Left ventricle myocardium inferior (tissue), 1 donor: ENCODE measurements at places on chromosomes 2 and 18. TPM values are rescaled to one million over a fixed set of nuclear protein-coding genes. Genes with fewer than 3 reads are reported as not detected.
A peak's percentile ranks its signal among the peaks of the same experiment; 100 is the strongest.

FSHR gene
- not detected for total RNA-seq

STPG4 gene
- not detected for total RNA-seq

VWC2L gene
- not detected for total RNA-seq

TNS1 gene
- total RNA-seq, result 828 TPM

SLC11A1 gene
- 6.4 TPM for total RNA-seq

NTSR2 gene
- not detected for total RNA-seq

REG1B gene
- not detected for total RNA-seq

ATOH8 gene
- total RNA-seq, result 23.3 TPM

DNA sequence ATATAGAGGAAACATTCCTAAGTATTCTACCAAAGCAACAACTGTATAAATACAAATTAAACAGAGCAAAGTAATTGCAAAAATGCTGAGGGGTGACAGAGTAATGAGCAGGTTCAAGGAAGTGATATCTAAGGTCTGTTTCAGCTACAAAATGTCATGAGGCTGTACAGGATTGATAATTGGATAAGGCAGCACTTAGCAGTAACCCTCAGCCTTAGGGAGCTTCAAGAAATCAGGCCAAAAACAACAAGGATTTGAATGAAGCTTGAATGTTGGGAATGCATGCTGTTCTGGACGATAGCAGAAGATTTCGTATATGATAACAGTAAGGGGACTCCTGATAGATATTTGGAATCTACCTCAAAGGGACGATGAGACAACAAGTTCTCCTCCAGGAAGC lies 142.0 kb upstream of the MMADHC start:
- no peak for DNase-seq
- H3K4me3 ChIP-seq, result no peak overlapping the region
- H3K27me3 ChIP-seq, result no peaks in the 10 kb centered on the region
- H3K36me3 ChIP-seq, result no peaks in the 10 kb centered on the region
- H3K27ac ChIP-seq, result no peak overlapping the region

DNA sequence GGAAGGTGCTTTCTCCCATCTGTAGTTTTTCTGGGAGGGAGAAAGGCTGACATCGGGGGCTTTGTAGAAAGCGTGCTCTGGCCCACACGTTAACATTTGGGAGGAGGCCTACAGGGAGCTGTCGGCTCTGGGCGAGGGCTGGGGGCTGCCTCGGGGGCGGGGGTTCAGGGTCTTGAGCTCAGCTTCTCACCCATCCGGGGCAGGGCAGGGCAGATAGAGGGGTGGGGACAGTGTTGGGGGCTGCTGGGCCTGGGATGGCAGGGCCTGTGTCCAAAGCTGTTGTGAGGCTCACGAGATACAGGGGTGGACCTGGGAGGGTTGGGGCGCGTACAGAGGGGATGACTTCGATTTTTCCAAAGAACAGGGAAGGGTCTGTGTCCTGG lies 27.0 kb downstream of the NFATC1 start:
- no peak overlapping the region for H3K27ac ChIP-seq
- H3K27me3 ChIP-seq, result no peaks in the 10 kb centered on the region
- DNase-seq, result no peak
- H3K4me3 ChIP-seq, result no peak overlapping the region

DNA sequence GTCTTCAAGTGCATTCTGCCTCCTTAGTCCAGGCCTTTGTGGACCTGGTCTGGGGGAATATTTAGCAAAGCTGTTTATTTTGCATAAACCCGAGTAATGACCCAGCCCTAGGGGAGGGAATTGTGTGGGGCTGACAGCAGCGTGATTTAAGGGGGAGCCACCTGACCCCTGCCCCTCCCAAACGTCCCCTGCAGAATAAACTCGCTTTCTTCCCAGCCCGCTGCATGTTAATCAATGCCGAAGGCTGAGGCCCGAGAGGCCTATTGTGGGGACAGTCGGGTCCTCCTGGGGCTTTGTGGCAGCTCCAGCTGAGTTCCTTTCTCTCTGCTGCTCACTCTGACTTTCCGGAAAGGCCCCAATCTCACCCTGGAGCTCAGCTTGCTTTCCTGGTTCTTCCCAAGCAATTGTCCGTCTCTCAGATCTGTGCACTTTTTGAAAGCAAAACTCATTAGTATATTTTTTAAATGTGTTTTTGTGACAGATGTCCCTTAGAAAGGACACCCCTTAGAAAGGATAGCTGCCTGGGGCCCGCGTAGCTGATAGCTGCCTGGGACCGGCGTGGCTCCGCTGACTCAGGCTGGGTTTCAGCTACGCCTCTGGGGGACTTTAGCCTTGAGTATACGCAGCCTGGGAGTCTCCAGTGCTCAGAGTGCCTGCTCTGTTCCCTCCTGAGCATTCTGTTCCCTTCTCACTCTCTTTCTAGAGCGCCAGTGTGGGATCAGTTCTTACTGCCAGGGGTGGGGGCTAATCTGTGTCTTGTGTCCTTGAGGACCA lies 158.3 kb downstream of the GLI2 start:
- no peaks in the 10 kb centered on the region for H3K36me3 ChIP-seq
- no peak for DNase-seq
- H3K27me3 ChIP-seq, result no peaks in the 10 kb centered on the region
- no peak overlapping the region for H3K4me3 ChIP-seq

DNA sequence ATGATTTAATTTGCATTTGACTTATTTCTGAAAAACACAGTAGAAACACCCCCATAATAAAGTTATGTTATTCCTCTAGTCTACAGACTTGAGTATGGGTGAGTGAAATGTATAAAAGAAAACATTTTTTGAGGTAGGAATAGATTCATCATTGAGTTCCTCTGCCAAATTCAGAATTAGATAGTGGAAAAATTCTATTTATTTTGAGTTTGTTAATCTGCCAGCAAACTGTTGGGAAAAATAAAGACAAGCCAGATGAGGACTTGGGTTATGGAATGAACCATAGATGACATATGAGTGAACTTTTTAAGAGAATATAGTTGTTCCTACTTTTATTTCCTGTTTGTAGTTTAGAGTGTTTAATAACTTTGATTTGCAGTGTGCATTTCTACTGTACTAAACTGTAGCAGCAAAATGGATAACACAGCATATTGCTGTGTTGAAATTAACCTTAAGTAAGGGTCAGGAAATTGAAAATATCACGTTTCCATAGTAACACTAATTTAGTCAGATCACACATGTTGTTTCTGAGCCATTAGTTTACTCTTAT lies 35.6 kb upstream of the PNPT1 start:
- H3K36me3 ChIP-seq, result no peaks in the 10 kb centered on the region
- H3K4me1 ChIP-seq, result no peaks in the 10 kb centered on the region
- peaks cover 28% of the 10 kb centered on the region for H3K27me3 ChIP-seq
- DNase-seq, result no peak
- H3K4me3 ChIP-seq, result no peak overlapping the region
- no peak overlapping the region for H3K27ac ChIP-seq

- no peaks in the 10 kb centered on the region for H3K27me3 ChIP-seq
- DNase-seq, result no peak
- H3K4me3 ChIP-seq, result peak overlapping the region; percentile 38
- peaks cover 96% of the 10 kb centered on the region for H3K4me1 ChIP-seq
- peaks cover 57% of the 10 kb centered on the region for H3K36me3 ChIP-seq
These were observed 7.1 kb downstream of the PKDCC start for GRCh38 chr2:42054714-42055430.

DNA sequence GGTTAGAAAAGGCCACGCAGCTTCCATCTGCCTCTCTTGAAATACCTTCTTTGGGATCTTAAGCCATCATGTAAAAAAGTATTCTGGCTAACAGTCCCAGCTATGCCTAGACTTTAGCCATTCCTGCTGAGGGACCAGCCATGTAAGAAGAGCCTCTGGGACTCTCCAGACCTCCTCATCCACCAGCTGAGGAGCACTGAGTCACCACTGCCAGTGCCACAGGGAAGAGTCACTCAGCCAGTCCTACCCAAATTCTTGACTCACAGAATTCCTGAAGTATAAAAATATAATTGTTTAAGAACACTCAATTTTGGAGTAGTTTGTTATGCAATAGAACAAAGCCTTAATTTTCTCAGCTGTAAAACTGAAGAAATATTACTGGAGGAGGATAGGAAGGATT lies 436.7 kb downstream of the ZEB2 start:
- no peaks in the 10 kb centered on the region for H3K27me3 ChIP-seq
- DNase-seq, result no peak
- H3K4me1 ChIP-seq, result peaks cover 13% of the 10 kb centered on the region
- no peaks in the 10 kb centered on the region for H3K36me3 ChIP-seq

- H3K27ac ChIP-seq, result peak overlapping the region; percentile 88
- H3K27me3 ChIP-seq, result no peaks in the 10 kb centered on the region
- DNase-seq, result no peak
- H3K4me3 ChIP-seq, result no peak overlapping the region
These were observed 43.0 kb downstream of the KIF3C start for GRCh38 chr2:25939257-25939668.

- H3K4me3 ChIP-seq, result no peak overlapping the region
- no peak for DNase-seq
- H3K4me1 ChIP-seq, result no peaks in the 10 kb centered on the region
- H3K27me3 ChIP-seq, result peaks cover 28% of the 10 kb centered on the region
- H3K27ac ChIP-seq, result no peak overlapping the region
These were observed 108.3 kb downstream of the PIEZO2 start for GRCh38 chr18:11040823-11041656.

DNA sequence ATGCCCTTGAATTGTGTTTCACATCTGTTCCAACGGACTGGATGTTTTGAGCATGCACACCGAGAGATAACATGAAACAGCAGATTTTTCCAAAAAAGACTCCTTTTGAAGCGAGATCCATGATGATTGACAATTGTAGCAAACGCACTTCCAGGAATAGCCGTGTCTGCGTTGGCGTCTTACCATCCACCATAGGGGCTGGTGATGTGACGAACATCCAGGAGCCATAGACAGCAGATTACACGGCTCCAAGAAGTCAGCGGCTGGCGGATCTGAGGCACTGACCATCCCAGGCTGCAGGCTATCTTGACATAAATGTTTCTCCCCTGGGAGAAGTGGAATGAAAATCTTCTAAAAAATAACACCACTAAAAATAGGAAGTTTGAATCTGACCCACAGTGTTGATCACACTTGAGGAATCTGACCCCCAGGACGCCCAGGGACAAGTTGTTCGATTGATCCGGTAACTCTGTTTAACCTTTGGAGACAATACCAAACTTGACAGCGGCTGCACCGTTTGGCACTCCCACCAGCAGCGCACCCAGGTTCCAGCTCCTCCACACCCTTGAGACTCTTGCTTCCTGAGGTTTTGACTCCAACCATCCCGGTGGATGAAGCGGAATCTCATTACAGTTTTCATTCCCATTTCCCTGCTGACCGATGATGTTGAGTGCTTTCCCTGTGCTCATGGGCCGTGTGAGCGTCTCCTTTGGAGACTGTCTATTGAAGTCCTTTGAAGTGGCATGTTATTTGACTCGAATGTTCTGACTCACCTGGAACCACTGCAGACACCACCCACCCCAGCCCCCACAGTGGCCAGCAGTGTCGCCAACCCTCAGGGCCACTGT lies 140.0 kb upstream of the GPC1 start:
- H3K27ac ChIP-seq, result no peak overlapping the region
- H3K36me3 ChIP-seq, result no peaks in the 10 kb centered on the region
- no peak for DNase-seq
- H3K27me3 ChIP-seq, result no peaks in the 10 kb centered on the region

DNA sequence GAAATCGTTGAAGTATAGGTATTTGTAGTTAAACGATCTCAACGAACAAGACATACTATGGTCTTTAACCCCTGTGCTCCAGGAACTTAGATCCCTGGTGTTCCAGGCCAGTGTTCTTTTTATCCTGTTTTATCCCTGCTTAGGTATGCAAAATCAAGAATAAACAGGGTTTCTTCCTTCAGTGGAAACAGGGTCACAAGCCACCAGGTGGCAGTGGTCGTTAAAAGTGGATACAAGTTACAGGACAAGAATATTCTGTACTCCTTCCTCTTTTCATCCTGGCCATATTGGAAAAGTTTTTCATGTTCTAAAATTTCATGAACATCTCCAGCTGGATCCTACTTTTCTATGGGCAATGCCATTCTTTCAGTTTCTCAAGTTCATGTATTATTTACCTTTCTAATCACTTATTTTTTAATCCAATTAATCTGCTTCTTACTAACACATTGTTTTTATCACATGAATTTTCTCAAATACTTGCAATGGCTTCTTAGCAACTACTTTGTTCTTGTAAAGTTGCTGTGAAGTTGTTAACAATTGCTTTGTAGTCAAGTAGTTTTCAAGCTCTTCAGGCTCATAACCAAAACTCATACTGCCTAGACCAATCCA lies 16.4 kb upstream of the HNMT start:
- no peak overlapping the region for H3K27ac ChIP-seq
- H3K4me1 ChIP-seq, result no peaks in the 10 kb centered on the region
- no peaks in the 10 kb centered on the region for H3K36me3 ChIP-seq
- no peak overlapping the region for H3K4me3 ChIP-seq

DNA sequence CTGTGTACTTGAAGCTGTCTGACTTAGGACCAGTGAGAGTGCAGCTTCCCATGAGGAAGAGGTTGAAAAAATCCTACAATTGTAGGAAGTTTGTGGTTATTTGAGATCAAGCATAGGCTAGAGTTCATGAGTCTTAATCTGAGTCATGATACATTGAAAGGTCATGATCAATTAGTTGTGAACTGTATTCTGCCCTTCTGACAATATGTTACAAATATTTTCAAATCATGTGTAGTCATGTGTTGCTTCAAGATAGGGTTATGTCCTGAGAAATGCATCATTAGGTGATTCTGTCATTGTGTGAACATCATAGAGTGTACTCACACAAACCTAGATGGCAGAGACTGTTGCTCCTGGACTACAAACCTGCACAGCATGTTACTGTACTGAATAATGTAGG lies 68.4 kb upstream of the MFF start:
- no peaks in the 10 kb centered on the region for H3K4me1 ChIP-seq
- H3K4me3 ChIP-seq, result no peak overlapping the region
- H3K27ac ChIP-seq, result no peak overlapping the region
- no peak for DNase-seq
- no peaks in the 10 kb centered on the region for H3K27me3 ChIP-seq

- H3K4me3 ChIP-seq, result no peak overlapping the region
- no peaks in the 10 kb centered on the region for H3K36me3 ChIP-seq
- no peak overlapping the region for H3K27ac ChIP-seq
- DNase-seq, result no peak
These were observed 31.2 kb upstream of the GPR17 start for GRCh38 chr2:127614731-127615130.
